Activated CD4-positive, alpha-beta T cell treated with anti-CD3 and anti-CD28 coated beads for 4 hours (primary cell): ENCODE measurements at places on chromosomes 16 and 17.

GRCh38 chr16:4498546-4499195, 22.5 kb downstream of the HMOX2 start:
- no peak for DNase-seq

- no peak for DNase-seq
Measured at GRCh38 chr17:56289321-56289720, 136.0 kb downstream of the ANKFN1 start.

- no peak for DNase-seq
Measured at GRCh38 chr17:14296166-14296910, 4.5 kb upstream of the HS3ST3B1 start.

DNA sequence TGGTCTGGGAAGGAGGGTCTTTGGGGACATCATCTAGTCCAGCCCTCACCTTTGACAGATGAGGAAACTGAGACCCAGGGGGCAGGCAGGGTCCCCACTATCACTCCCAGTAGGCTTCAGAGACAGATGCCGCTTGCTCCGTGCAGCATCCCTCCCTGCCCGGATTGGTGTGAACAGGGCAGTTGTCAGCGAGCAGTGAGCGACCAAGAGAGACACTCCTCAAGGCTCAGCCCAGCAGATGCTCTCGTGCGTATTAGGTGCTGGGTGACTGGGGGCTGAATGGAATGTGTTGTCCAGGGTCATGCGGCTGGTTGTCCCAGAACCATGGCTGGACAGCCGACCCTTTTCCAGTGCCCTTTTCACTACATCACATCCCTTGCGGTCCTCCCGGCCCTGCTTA, 49.0 kb downstream of the MPRIP start:
- no peak for DNase-seq

DNA sequence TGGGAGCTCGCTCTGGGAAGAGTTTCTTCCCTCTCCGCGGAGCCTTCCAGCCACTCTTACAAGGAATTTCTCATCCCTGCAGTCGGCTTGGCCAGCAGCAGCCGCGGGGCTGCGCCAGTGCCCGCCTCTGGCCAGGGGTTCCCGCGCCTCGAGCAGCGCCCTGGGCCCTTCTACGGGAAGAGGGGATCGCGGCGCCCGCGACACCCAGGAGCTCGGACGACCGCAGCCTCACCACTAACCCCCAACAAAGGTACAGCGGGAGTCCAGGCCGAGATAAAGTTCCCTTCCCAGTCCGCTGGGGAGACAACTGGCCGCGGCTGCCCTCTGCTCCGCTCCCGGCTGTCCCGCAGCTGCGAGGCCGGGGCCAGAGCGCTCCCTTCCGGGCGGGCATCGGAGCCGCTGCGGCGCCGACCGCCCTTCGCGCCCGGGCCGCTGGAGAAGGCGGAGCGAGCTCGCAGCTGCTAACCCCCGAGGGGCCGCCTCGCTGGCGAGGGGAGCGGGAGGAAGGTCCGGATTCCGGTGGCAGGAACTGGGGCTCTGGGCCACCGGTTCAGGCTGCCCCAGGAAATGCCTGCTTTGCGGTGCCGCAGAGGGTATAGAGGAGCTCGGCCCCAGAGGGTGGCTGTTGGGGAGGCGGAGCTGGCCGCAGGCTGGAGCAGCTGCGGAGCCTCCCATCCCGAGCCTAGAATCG, 3.6 kb upstream of the HS3ST3B1 start:
- DNase-seq = no peak

DNA sequence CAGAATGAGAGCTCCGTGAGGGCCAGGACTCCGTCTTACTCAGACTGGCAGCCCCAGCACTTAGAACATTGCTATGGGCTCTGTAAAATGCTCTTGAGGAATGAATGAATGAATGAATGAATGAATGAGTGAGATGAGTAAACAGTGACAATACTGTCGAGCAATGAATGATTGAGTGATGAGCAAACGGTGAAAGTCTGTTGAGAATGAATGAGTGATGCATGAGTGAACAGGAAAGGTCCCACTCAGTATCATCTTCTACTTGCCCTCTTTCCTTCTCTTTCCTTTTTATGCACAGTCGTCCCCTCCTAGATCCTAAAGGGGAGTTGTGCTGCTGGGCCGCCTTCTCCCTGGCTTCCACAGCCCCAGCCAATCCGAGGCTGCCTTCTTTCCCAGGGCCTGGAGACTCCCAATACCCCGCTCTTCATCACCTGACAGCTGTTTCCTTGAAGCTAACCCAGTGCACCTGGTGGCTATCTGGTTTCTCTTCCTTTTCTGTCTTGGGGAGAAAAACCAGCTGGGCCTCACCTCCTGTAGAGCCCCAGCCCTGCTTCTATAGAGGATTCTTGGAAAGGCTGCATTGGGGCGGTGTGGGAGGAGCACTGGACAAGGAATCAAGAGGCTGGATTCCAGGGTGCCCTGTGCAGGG, 32.7 kb upstream of the CACNG1 start:
- DNase-seq = no peak

- no peak for DNase-seq
Measured at GRCh38 chr17:69088643-69089200, 28.0 kb upstream of the ABCA9 start.

DNA sequence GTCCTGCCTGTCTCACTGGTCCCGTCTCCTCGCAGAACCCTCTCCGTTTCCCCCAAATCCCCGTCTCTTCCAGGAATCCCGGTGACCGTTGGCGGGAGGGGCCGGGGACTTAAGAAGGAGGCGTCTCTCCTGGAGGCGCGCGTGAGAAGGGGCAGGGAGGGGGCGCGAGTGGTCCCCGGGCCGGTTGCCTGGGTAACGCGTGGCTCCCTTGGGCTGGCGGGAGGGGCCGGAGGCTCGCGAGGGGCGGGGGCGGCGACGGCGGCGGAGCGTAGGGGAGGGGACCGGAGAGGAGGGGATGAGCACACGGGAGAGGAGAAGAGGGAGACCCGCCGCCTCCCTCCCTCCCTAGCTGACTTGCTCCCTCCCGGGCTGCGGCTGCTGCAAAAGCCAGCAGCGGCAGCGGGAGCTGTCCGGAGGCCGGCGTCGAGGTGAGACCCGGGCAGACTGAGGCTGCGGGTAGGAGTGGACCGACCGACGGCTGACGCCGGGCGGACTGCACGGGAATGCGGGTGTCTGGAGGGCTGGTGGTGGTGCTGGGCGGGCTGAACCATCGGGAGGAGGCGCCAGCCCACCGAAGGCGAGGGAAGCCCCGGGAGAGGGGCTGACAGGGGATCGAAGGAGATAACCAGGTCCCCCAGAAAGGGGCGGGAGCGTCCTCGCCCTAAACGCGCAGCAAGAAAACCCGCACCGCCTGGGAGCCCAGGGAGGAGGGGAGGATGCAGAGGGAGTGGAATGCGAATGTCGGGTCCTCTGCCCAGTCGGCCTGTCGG, at the start of gene PRRT2:
Gene PRRT2, plus strand, starts transcription at position 298 of the 770 bp plus-strand sequence. CDS start 862 bp downstream, outside the sequence.
- DNase-seq = peak; percentile 46

DNA sequence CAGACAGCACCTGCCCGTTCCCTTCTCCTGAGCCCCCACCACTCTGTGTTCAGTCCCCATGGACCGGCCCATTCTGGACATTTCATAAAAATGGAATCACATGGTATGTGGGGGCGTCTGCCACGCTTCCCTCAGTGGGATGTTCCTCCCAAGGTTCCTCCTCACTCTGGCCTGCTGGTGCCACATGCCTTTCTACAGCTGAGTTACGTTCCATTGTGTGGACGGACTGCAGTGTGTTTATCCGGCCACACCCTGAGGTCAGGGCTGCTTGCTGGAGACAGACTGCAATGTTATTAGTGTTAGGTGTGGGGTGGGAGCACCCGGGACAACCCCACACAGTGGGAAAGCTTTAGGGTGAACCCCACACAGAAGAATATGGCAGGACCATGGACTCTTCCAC, 5.9 kb upstream of the AATK start:
- DNase-seq = no peak

- peak; percentile 45 for DNase-seq
Measured at GRCh38 chr17:2064980-2065785, 10.3 kb downstream of the HIC1 start.

- DNase-seq = no peak
Measured at GRCh38 chr16:46857368-46857945, 26.5 kb upstream of the C16orf87 start.

DNA sequence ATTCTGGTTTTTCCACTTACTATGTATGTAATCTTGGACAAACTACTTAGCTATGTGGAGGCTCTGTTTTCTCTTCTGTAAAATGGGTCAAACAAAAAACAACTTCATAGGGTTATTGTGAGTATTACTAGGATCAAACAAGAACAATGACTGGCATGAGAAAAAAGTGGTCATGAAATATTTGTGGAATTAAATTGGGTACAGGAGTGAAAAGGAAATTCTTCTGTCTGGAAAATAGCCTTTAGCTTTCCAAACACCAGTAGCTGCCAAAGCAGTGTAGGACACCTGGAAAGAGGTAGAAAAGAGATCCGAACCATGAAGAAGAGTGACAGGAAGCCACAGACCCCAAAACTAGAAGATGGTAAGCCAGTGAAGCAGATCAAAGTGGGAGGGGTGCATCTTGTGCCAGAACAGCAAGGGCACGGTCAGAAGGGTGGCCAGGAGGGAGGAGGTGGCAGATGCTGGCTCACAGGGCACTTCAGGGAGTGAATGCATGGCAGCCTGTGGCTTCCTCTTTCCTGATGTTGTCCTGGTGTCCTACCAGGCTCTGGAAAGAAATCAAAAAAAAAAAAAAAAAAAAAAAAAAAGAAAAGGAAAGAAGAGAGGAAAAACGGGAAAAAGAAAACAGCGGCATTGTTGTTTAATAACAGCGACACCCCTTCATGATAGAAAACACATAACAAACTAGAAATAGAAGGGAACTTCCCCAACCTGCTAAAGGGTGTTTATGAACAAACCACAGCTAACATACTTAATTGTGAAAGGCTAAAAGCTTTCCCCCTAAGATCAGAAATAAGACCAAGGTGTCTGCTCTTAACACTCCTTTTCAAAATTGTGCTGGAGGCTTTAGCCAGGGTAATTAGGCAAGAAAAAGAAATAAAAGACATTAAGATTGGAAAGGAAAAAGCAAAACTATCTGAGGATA, 67.9 kb downstream of the PCTP start:
- no peak for DNase-seq

GRCh38 chr17:57328109-57328882, 72.0 kb downstream of the MSI2 start:
- DNase-seq = no peak

DNA sequence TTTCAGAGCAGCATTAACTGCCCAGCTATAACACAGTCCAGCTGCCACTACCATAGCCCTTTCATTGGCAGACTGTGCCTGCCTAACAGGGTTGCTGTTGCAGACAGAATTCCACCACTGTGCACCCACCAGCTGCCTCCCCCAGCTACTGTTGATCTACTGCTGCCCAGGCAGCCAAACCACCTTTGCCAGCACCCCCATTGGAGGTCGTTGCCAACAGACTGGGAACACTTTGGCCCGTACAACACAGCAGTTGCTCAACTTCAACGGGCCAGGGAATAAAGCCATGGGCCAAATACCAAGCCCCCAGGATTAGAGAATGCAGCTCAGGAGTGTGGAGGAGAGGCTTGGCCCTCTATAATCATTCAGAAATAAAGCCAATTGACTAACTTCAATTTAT, 473.6 kb downstream of the CDH11 start:
- no peak for DNase-seq
